Large intestine (tissue), 12 donors: ENCODE measurements at places on chromosomes 11 and 22. TPM values are rescaled to one million over a fixed set of nuclear protein-coding genes. Genes with fewer than 3 reads are reported as not detected.

DNA sequence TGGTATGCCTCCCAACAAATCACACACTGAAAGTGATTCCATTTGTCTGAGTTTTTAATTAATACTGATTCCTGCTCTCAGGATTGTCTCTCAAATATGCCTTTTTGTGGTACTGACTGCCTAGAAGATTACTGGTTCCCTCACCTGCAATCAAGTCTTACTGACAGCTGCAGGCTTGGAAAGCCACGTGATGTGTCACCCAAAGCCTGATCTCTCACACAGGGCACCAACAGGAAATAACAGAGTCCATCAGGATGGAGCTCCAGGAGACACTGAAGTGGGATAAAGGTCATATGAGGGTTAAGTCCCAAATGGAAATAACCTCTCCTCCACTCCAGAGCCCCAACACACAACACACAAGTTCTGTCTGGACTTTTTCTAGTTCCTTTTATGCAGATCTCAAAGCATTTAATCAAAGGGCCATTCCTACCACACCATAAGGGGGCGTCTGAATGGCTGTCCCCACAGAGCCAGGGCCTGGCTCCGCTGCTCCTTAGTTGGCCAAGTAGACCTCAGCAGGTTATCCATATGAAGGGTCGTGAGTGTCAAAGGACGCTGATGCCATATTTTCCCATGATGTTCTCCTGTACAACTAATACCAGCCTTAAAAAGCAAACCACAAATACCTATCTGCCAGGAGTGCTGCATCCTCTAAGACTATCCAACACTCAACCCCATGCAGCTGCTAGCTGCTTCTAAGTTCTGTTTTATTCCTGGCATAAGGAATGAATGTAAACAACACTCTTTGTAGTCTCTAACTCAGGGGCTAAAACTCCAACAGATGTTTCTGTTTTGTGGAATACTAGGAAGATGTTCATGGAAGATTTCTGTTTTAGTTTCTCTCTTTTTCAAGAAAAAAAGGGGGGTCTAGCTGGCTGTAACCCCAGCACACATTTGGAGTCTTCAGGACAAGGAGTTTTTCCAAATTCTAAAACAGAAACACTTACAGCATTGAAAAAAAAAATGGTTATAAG is 13.0 kb downstream of the SCUBE2 start:
- DNase-seq = peak; percentile 41

DNA sequence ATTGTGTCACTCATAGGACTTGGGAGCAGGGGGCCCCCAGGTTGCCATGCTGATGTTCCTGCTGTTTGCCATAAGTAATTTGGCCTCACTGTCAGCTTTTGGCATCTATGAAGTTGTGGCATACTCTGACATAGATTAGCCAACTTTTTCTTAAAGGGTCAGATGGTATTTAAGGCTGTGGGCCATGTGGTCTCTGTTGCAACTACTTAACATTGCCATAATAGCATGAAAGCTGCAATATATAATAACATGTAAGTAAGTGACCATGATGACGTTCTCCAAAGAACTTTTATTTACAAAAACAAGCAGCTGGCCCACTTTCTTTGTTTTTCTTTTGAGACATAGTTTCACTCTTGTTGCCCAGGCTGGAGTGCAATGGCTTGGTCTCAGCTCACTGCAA is 2.2 kb upstream of the TMEM216 start:
- no peak for DNase-seq

DNA sequence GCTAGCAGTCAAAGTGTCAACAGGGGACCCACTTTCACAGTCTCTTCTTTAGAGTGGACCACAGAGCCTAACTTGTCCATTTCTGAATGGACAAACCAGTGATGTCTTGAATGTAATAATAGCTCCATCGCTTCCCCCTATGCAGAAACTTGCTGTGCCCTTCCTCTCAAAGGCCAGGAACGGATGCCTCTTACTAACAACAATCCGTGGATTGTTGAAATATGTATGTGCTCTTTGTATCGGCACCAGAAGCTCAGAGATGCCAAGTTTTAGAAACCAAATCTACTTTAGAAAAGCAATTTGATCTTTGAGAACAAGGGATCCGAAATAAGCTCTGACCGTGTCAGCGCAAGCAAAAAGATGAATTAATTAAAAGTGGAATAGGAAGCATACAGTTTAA is 259.5 kb upstream of the POU2AF2 start:
- no peak for DNase-seq

DNA sequence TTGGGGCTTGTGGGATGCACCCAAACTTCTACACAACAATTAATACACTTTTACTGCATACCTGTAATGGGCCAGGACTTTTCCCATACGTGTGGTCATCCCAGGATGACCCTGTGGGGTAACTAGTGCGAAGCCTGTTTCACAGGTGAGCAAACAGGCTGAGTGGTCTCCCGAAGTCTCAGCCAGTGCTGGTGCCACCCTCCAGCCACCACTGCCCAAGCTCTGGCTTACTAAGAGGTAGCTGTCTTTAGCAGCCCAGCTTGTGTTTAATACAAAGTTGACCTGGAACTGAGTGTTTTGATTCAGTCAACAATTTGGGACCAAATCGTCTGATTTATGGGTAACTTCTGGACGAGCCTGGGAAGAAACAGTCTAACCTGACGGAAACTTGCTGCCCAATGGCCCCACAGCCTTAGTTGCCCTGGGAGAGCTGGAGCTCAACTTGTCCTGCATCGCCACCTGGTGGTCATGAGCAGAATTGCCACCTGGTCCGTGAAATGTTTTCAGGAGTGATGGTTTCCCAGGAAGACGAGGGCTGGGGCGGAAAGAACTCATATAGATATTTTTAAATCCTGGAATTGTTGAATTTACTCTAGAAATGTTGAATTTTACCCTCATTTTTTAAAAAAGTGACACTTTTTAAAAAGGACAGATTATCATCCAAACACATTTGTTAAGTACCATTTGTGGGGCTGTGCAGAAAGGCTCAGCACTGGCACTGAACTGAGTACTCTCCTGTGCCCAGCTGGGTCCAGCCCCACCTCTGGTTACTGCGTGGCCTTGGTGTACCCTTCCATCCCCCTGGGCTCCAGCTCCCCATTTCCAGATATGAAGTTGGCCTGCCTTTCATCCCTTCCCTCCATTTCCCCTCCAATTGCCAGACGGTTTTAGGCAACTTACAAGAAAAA is 95.5 kb upstream of the PARVA start:
- peak; percentile 63 for DNase-seq

DNA sequence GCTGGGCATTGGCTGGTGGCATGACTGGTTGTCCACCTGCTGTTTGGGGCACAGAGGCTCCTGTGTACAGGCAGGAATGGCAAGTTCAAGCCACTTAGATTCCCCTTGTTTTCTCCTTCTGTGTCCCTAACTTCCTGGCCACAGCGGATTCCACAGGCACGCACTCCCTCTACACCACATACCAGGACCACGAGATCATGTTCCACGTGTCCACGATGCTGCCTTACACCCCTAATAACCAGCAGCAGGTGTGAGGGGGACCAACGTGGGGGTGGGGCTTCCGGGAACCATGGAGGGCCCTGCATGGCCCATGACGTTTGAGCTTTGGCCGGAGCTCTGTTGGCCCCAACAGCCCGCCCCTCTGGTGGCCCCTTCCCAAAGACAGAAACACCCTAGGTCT is 7.8 kb downstream of the SIPA1 start:
- no peak for DNase-seq

FHIP1B gene
- polyA plus RNA-seq = 104 TPM

GRCh38 chr22:31278626-31279326 is 13.5 kb downstream of the PIK3IP1 start:
- DNase-seq = no peak

DNA sequence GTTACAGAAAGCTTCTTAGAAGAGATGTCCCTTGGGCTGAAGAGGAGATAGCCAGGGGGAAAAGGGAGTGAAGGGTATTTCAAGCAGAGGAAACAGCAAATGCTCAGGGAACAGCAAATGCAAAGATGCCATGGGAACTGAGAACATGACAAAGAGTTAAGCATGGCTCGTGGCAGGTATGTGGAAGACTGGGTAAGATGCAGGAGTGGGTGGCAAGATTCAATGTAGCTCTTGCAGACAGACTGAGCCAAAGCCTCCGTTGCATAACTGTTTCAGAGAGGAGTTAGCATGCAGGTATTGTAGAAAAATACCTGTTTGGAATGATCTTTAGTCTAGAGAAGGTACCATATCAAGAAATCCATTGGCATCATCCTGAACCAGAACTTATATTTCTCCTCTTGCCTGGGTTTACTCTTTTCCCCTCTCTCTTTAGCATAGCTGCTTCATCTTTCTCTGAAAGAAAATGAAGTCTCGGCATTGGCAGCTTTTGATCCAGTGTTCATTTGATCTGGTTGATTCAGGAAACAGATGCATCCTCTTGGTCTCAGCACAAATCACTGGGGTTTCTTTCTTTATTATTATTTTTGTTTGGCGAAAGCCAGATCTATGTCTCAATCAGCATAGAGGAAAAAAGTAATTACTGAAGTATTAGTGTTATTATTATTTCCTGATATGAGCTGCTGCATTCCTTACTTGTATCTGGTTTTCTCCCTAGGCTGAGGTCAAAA is 41.7 kb upstream of the NUP160 start:
- no peak for DNase-seq

DNA sequence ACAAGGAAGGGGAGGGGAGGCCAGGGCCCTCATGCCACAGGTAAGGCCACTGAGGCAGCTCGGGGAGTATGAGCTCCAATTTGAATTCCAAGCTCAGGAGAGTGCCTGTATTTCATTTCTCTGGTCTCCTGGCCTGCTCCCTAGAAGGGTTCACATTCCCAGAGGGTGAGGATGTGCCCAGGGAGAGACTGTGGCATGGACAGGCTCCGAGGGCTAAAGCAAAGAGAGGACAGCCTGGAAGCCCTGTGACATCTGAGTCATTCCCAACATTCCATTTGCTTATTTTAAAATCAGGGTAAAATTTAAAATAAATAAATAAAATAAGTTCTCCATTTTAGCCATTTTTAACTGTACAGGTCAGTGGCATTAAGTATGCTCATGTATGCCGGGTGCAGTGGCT is 18.6 kb upstream of the FOLR1 start:
- DNase-seq = no peak

GRCh38 chr22:27107824-27108223 is 450.4 kb downstream of the MIAT start:
- peak; percentile 60 for DNase-seq

GPR83 gene
- polyA plus RNA-seq = 1.2 TPM

GRCh38 chr11:108713076-108713790 is 48.4 kb downstream of the DDX10 start:
- DNase-seq = no peak

DNA sequence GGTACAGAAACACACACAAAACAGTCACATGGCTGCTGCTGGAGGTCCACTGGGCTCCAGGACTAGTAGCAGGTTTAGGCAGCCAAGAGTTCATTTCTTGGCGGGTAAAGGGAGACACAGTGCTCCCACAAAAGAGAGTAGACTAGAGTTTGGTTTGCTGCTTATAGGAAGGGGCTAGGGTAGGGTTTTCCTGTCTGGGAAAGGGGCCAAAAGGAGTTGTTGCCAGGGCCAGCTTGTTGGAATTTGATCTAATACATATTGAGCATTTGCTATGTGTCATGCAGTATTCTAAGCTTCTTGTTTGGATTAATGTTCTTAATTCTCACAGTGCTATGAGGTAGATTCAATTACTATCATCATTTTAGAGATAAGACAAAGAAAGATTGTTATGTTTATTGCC is 195.1 kb upstream of the PLET1 start:
- DNase-seq = no peak

DNA sequence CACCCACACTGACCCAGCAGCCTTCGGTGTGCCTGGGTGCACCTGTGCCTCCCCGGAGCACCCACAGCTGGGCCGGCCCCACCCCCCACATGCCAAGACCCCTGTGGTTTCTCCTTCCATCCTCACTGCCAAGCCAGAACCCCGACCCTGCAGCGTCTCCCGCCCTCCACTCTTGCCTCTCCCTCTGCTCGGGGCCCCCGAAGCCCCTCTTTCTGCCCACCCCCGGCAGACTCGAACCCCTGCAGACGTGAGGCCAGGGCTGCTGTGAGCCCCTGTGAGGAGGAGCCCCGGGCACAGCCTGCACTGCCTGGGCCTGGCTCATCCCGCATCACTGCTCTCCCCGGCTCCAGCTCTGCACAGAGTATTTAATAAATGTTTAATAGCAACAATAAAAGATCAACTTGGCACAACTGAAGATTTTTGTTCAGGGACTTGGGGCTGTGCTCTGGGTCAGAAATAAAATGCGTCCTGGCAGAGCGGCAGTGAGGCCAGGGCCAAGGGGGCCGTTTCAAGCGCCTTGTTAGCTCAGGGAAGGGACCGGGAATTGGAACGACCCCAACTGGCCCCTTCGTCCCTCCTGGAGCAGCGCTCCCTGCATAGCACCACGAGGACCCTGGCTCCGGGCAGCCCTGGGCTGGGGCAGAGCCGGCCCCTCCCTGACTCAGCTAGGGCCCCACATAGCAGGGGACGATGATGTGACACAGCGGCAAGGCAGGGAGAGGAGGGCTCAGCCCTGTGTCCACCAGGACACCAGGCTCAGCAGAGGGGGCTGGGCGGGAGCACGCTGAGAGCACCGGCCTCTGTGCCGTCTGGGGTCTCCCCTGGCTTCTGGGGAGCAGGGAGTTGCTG is 520.8 kb downstream of the BRD1 start:
- DNase-seq = no peak

- DNase-seq = no peak
Observed at GRCh38 chr11:87033561-87033960, 4.2 kb upstream of the TMEM135 start.

GRCh38 chr22:49979587-49980264 is 19.2 kb downstream of the PIM3 start:
- no peak for DNase-seq

THRSP gene
- polyA plus RNA-seq = 0.10 TPM

PANX3 gene
- 0.03 TPM for polyA plus RNA-seq
